ENCODE measurements at places on chromosomes 13 and 19. TPM values are rescaled to one million over a fixed set of nuclear protein-coding genes. Genes with fewer than 3 reads are reported as not detected.

Gene APC2
- total RNA-seq = 0.43 TPM

Gene DZIP1
- not detected for total RNA-seq

Gene SMIM44
- total RNA-seq = 0.60 TPM

Gene ATP4A
- not detected for total RNA-seq

Gene LIPE
- total RNA-seq = 88.7 TPM

Gene TBXA2R
- not detected for total RNA-seq

Gene SLC25A41
- 0.13 TPM for total RNA-seq

Gene PRR12
- total RNA-seq = 15.0 TPM

Gene COL4A1
- 0.29 TPM for total RNA-seq

Gene ZNF112
- total RNA-seq = 0.61 TPM

Gene AMER2
- total RNA-seq = not detected

Gene GRIK5
- total RNA-seq = 0.21 TPM

Gene PEAK3
- total RNA-seq = not detected

Gene ZNF44
- total RNA-seq = 0.94 TPM

Gene ZNF614
- total RNA-seq = 6.0 TPM

Gene PPP1R13L
- 47.8 TPM for total RNA-seq

Gene NLRP5
- not detected for total RNA-seq

Gene SPIB
- not detected for total RNA-seq

Gene SHISA7
- total RNA-seq = not detected

Gene CGB8
- total RNA-seq = not detected

Gene KLK11
- total RNA-seq = 138 TPM

Gene C19orf44
- total RNA-seq = 4.5 TPM

Gene SBSN
- total RNA-seq = not detected

Gene CRX
- not detected for total RNA-seq

Gene DHDH
- 0.10 TPM for total RNA-seq

Gene KLK12
- total RNA-seq = 7.3 TPM

Gene ANGPTL8
- not detected for total RNA-seq

Gene FKBP8
- 257 TPM for total RNA-seq

Gene STARD13
- total RNA-seq = 1.1 TPM

Gene POU4F1
- not detected for total RNA-seq

Gene PLVAP
- not detected for total RNA-seq

Gene CDX2
- total RNA-seq = 4.1 TPM

Gene NFIC
- total RNA-seq = 34.2 TPM

Gene ZNF784
- 17.5 TPM for total RNA-seq

Gene C19orf81
- not detected for total RNA-seq

Gene PTPRH
- total RNA-seq = 103 TPM

Gene MIA
- 15.8 TPM for total RNA-seq

Gene CDC42EP5
- total RNA-seq = 72.4 TPM

Gene DIAPH3
- 8.1 TPM for total RNA-seq

Gene TIMM50
- total RNA-seq = 261 TPM

Gene OR7C1
- total RNA-seq = not detected

Gene OR7D4
- total RNA-seq = not detected

Gene BCAM
- total RNA-seq = 150 TPM

Gene PROZ
- total RNA-seq = not detected

Gene SRRM5
- total RNA-seq = 0.50 TPM
